ENCODE measurements at places on chromosomes 4 and X.
A peak's percentile ranks its signal among the peaks of the same experiment; 100 is the strongest.

DNA sequence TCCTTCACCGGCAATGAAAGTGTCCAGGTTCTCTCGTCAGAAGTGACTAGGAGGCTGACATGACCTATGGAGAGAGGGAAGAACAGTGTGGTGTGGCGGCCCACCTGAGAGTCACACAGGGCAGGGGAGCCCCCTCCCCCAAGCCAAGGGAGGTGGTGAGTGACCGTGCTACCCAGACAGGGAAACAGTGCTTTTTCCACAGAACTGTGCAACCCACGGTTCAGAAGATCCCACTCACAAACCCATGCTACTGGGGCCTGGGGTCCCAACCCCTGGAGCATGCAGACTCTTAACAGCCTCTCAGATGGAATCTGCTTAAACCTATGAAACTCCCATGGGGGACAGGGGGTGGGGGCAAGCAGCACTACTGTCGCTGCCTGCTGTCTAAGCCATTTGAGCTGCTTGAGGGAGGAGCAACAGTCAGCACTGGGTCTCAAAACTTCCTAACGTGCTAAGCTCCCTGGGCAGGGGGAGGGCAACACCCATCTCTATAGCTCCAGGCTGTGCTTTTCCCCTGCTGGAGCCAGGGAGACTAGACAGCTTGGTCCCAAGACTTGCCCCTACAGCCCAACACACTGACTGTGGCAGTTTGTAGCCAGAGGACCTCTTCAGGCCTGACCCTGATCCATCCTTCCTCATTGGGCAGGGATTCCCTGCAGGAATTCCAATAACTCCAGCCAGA lies 850.4 kb upstream of the AADAT start:
- no peak for DNase-seq

DNA sequence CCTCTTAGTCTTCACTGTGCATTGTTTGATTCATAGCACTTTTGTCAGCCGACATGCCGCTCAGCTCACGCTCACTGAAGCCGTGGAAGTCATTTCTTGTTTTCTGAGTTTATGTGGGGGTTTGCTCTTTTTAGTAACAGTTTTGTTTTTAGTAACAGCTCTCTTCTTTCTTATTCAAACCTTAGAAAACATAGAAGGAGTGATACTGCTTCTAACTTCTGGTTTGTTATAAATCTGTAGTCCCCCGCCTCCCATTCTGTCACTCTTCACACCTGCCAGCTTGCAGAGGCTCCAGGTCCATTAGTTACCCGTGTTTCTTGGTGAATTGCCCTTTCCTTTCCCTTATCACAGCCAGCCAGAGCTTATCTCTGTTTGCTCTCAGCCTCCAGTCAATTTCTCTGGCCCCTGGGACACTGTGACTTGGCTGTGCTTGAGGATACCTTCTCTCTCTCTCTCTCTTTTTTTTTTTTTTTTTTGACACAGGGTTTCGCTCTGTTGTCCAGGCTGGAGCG lies 50.5 kb downstream of the GRK4 start:
- DNase-seq, result no peak

GRCh38 chr4:47160095-47160494 lies 128.7 kb downstream of the GABRB1 start:
- no peak for DNase-seq

DNA sequence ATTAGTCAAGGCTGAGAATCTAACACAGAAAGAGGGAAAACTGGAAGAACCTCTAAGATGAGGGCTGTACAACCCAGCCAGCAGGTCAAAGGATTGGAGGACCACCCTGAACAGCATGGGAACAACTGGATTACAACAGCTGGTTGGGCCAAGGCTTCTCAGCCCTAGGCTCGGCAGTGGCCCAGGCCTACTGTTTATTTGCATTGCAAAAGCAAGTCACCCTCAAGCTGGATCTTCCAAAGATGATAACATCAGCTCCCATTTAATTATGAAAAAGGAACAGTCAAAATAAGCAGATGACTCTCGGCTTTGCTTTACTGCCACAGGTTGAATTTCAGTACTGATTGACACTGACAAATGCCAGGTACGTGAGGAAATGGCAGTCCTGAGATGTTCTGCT lies 61.8 kb downstream of the GPC3 start:
- no peak for DNase-seq

DNA sequence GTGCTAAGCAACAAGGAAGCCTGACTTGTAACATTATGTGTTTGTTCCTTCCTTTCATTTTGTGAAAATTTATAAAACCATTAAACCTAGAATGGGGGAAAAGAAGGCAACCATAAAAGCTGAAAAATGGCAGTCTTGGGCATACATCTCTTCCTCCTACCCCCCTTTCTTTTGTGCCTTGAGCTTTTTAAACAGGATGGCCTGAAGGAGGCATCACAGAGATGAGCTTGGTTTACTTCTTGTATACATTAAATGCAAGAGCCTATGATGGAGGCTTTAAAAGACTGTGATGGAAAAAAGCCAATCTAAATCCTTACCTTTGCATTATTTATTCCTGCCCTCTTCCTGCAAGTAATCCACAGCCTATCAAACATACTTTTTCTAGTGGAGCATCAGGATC lies 36.2 kb upstream of the ADH7 start:
- DNase-seq, result no peak

DNA sequence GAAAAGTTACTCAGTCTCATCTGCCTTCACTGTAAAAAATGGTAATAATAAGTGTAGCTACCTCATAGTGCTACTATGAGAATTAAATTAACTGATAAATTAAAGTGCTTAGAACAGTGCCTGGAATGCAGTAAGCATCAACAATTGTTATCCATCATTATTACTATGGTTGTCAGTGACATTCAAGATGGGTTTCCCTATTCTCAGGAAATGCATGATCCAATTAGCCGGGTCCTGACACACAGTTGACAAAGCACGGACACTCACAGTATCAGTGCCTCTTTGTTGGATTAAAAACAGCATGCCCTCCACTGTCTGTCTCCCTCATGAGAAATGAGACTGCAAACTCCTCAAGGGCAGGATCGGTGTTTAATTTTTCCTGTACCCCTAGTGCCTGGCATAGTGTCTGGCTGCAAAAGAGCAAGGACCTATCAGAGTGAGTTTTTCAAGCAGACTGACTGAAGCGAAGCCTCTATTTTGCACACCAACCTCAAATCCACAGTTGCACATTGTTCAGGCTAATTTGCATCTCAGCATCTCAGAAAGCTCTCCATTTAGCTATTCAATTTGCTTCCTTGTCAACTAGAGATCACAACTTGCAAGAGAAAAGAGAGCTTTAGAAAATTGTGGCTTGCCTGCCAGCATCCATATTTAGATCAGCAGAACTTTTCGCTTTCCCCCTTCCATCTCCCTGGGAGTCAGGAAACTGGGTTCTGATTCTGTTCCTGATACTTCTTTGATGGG lies 122.9 kb downstream of the LDB2 start:
- DNase-seq, result no peak

- DNase-seq, result no peak
Measured at GRCh38 chrX:101442085-101442484, 34.1 kb downstream of the HNRNPH2 start.

GRCh38 chrX:136754651-136755050 lies 26.1 kb downstream of the ARHGEF6 start:
- DNase-seq, result peak; percentile 28

GRCh38 chr4:150567070-150567469 lies 14.9 kb upstream of the MAB21L2 start:
- DNase-seq, result no peak

DNA sequence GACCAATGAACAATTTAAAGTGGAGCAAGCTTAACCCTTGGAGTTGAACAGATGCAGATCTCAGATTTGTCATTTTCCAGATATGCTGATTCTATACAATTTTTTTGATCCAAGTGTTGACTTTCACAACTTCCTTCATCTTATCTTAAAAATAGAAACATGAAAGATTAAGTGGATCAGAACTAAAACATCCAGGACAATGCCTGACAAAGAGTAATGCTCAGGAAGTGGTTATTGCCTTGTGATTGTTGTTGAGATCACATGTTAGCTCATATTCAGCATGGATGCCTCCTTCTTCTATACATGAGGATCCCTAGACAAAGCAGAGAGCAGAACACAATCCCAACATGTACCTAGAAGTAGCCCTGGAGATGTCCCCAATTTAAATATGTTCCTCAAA lies 160.9 kb downstream of the PPARGC1A start:
- DNase-seq, result no peak

DNA sequence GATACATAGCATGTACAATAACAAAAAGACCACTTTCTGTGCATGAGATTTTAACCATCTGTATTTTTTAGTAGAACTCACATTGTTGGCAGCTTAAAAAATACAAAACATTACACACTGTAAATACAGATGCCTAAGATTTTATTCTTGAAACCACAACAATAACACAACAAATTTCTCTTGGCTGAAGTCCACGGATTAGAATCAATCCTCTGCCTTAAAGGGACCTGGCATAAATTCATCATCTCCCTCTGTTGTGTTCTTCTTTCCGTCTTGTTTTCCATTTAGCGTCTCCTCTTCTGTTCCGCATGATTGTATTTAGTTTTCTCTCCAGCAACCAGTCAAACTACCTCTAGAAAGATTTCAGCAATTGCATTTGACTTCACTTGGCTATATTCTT lies 231.0 kb downstream of the SPOCK3 start:
- no peak for DNase-seq

- DNase-seq, result no peak
Measured at GRCh38 chr4:140153419-140153717, 616 bp downstream of the MAML3 start.

GRCh38 chr4:151541389-151542071 lies 132.6 kb downstream of the FHIP1A start:
- no peak for DNase-seq

DNA sequence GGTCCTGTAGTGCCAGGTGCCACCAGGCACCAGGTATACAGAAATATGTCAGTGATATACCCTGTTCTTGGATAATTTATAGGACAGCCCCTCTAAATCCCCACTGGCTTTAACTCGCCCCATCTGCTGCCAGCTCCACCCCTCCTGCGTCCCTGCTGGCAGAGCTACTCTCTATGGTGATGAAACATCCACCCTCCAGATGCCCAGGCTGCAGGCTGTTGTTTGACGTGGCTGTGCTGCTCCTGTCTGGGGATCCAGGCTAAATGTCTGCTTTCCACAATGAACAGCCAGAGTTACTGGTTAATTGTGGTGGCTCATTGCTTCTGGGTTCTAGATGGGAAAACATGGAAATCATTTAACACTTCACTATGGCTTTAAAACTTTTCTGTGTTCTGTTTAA lies 12.9 kb downstream of the NHSL2 start:
- DNase-seq, result no peak

- no peak for DNase-seq
Measured at GRCh38 chr4:127985989-127986388, 20.8 kb downstream of the ABHD18 start.

- no peak for DNase-seq
Measured at GRCh38 chr4:29553846-29554245, 1166.3 kb upstream of the PCDH7 start.

GRCh38 chr4:89275587-89275986 lies 32.0 kb downstream of the GPRIN3 start:
- no peak for DNase-seq

DNA sequence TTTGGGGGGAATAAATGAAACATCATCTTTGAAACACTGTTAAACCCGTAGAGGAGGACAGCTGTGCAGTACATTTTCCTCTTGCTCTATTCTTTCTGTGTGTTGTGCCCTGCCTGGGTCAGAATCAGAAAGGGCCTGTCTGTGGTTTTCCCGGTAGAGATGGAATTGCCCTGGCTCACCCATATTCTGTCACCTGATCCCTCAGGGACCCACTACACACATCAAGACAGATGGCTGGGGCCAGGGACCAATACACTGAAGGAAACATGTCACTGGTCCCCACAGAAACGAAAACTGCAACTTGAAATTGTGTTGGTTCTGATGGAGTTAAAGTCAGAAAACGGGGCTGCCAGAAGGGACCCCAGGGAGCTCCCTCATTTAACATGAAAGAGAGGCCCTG lies 114.9 kb downstream of the ZNF827 start:
- no peak for DNase-seq

GRCh38 chr4:68948044-68948743 lies 3.4 kb downstream of the UGT2A3 start:
- no peak for DNase-seq

GRCh38 chr4:138475116-138475515 lies 233.0 kb upstream of the SLC7A11 start:
- no peak for DNase-seq

DNA sequence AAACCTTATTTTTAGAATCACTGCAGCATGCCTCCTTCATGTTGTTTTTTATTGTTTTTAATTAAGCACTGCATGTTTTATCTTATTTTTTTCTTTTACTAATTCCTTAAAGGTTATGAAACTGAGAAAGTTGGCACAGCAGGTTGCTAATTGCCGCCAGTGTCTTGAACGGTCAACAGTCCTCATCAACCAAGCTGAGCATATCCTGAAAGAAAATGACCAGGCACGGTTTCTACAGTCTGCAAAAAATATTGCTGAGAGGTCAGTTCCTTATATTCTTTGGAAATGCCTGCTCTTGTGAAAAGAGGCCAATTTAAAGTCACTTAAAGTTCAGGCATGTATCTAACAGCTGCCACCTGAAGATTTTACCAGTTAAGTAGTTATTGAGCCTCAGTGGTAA lies 76.8 kb downstream of the TEX13B start:
- no peak for DNase-seq

DNA sequence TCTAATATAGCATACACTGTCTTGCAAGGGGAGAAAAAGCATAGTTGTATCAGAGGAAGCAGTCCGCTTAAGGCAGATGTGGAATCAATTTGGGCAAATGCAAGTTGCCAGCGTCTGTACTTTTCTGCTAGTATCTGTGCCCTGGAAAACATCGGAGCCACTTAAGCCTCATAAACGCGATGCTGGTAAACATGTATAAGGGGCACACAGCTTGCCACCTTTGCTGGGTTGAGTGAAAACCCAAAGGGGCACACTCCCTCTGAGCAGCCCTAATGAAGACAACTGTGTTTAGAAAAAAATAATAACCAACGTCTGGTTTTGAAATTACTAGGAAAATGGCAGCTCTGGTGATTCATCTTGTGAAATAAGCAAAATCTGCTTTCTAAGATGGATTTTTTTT lies 24.3 kb downstream of the SMIM20 start:
- no peak for DNase-seq

DNA sequence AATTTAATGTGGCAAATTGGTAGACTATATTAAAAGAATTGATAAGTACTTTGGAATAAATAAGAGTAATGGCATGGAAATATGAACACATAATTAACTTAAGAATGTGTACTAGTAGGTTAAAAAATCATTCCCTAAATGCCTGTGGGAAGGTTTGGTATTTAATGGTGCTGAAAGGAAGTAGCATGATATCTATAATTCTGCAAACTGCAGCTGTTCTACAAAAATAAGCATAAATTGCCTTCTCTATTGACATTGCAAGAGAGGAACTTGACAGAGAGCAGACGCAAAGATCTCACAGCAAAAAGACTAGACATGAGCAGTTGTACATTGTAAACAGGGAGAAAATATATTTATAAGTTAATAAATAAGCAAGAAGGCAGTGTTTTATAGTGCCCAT lies 752.5 kb upstream of the PCDH10 start:
- DNase-seq, result no peak

DNA sequence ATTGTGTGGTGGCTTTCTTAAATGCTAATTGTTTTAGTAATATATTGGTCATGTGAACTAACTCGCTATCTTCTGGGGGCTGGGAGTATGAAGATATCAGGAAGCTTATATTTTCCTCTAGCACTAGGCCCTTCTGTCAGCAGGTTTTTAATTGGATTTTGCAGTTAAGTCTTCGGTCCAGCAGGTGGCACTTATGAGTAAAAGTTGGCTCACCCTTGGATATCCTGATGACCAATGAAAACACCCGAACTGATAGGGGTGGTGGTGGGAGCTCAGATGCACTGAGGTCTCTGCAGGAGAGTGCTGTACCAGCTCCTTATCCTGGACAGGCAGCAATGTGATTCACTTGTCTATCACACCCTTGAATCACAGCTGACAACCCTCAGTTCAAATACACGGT lies 1365.8 kb upstream of the DIAPH2 start:
- DNase-seq, result no peak

GRCh38 chrX:96002431-96002830 lies 682.2 kb upstream of the DIAPH2 start:
- DNase-seq, result no peak

Data from activated CD8-positive, alpha-beta memory T cell treated with anti-CD3 and anti-CD28 coated beads, Interleukin-2, amount 50 U/mL, for 4 hours (primary cell).